ENCODE measurements at places on chromosomes 7 and 10.

DNA sequence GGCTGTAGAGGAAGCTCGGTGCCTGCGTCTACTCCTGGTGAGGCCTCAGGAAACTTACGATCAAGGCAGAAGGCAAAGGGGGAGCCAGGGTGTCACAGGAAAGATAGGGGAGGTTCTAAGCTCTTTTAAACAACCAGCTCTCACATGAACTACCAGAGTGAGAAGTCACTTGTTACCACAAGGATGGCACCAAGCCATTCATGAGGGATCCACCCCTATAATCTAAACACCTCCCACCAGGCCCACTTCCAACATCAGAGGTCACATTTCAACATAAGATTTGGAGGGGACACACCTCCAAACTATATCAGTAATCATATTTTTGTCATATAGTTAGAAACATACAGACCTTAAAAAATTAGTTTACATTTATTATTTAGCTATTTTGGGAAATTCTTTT lies 9.4 kb downstream of the NOC3L start:
- DNase-seq = no peak

- no peak for DNase-seq
Observed at GRCh38 chr10:7542189-7542914, 124.4 kb downstream of the ITIH5 start.

- no peak for DNase-seq
Observed at GRCh38 chr7:155466814-155467733, 9.1 kb downstream of the EN2 start.

GRCh38 chr7:30977222-30977621 lies 13.5 kb downstream of the GHRHR start:
- DNase-seq = no peak

DNA sequence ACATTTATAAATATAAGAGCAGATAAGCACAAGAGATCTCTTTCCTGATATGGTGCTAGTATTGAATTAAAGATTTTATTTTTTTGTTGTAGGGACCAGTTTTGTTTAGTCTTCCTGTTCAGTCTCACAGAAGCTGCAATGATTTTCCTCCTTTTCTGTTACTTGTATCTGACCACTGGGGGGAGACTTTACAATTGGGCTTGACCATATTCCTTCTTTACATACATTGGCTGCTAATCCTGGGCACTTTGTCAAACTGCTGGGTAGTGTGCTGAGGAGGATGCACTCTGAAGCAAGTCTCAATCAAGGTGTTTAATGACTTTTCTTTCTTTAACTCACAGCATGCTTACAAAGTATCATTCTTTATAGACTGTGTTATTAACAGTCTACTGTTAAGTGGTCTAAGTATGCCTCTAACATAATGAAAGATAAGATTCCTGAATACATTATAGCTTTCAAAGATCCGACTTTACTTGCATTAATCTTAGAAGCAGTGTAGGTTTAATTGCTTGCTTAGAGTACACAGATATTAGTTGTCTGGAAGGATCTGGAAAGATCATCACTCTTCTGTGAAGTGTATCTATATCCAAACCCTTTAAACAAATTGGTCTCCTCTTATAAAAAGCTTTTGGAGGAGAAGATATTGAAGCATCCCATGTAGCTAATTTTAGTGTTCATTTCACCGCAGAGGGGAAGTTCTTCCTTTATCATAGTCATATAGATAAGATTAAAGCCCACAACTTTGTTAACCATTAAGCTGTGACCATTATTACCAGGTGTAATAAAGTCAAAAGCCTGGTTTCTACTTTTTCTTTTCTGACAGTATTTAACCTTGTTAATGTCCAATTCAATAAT lies 3.1 kb downstream of the PALS2 start:
- no peak for DNase-seq

DNA sequence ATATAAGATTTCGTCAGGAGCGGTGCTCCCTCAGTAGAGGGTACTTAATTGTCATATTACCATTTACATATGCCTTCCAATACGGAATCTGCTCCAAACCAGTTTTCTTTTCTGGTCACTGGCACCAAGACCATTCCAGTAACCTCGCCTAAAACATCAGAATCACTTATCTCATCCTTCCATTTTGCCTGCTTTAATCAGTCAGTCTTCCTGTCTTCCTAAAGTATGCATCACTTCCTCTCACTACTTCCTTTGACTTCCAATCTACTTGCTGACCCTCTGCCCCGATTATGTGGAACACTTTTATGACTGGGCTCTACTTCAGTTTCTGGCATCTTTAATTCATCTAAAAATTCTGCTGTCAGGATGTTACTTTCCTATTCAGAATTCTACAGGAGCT lies 33.5 kb downstream of the CUL2 start:
- no peak for DNase-seq

GRCh38 chr10:129233351-129234148 lies 233.5 kb upstream of the MGMT start:
- no peak for DNase-seq

DNA sequence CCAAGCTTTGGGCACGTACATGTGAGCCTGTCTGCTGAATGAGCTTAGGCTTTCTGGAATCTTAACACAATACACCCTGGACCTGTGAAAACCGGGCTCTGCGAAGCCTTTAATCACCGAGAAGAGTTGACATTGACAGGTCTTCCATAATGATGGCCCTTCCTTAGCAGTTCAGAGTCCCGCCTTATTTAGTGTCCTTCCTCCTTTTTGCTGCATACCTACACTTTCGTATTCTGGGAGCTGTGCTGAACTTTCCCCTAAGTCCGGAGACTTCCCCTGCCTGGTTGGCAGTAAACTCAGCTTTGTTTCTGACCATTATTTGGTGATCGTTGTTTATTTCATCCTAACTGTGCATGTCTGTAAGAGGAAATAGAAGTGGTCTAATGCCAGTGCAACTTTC lies 212.0 kb downstream of the CAMK1D start:
- DNase-seq = no peak

DNA sequence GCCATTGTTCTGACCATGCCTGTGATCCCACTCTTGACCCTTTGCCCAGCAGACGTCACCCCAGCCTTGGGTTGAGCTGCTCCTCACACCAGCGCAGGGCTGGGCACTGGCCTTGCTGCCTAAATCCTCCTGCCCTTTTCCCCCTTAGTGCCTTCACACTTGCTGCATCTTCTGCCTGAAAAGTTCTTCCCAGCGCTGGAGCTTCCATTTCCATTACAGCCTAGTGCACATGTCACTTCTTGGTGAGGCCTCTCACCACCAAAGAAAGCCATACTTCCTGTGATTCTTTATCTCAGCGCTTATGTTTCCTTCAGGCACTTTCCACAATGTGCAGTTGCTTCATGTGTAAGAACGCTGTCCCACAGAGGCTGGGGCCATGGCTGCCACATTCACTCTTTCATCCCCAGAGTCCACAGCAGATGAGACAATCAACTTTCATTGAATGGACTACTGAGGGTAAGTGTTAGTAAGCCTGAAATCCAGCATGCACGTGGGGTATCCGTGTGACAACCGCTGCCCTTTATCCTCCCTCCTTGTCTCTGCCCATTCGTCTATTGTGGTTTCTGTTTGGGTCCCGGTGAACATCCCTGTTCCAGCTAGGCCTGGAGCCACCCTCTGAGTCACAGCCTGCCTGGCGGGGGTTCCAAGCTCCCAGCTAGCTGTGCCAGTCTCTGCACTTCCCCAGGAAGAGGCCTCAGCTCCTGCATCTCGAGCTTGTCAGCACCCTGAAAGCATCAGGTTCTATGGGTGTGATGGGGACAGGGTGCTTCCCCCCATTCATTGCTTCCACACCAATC lies 37.3 kb downstream of the ADRA2A start:
- no peak for DNase-seq

GRCh38 chr10:99233689-99234037 lies 2.0 kb downstream of the HPSE2 start:
- DNase-seq = no peak

DNA sequence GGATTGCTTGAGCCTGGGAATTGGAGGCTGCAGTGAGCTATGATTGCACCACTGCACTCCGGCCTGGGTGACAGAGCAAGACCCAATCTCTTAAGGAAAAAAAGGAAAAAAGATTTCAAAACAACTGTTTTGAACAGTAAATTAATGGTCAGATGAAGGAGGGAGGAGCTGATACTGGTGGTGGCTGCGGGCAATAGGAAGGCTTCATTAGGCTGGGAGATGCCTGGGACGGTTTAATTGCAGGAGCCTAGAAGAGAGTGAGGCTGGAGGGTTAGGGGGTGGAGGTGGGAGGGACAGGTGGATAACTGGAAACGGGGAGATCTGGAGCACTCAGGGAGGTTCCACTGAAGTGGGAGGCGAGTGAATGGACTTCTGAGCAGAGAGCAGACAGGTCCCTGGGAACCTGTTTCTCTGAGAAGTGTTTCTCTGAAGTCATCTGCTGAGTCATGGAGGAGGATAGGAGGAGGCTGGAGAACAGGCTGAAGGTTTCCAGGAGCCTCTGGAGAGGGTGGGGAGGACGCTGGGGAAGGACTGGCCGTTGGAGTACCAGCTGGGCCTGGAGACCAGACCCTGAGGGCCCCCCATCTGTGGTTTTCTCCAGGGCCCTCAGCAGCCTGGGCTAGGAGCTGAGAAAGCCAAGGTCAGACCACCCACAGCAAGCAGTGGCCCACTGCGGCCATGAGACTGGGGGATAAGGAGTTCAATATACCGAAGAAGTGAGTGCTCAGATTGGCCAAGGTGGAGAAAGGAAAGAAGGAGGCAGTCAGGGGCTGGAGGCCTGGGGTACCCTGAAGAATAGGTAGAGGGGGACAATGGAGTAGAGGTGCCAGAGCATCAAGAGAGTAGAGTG lies 14.4 kb upstream of the YWHAG start:
- no peak for DNase-seq

DNA sequence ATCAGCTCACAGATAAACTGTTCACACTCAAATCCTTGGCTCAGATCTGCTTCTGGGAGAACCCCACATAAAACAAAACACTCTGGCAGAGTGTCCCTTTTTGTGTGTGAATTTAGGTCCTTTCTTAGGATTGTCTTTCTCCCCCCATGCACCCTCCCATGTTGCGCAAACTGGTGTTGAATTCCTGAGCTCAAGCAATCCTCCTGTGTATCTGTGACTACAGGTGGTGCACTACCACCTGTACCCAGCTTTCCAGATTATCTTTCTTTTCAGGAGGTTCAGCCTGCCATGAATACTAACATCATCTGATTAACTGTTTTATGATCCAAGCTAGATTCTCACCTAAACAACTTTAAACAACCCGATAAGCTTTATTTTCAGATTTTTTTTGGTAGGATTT lies 177.6 kb upstream of the CSTF2T start:
- DNase-seq = no peak

DNA sequence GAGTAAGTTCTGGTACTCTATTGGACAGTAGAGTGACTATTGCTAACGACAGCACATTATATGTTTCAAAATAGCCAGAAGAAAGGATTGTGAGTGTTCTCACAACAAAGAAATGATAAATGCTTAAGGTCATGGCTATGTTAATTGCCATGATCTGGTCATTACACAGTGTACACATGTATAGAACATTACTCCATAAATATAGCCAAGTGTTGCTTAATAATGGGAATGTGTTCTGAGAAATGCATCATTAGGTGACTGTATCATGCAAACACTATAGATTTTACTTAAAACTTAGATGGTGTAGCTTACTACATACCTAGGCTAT lies 19.6 kb downstream of the EPC1 start:
- no peak for DNase-seq

DNA sequence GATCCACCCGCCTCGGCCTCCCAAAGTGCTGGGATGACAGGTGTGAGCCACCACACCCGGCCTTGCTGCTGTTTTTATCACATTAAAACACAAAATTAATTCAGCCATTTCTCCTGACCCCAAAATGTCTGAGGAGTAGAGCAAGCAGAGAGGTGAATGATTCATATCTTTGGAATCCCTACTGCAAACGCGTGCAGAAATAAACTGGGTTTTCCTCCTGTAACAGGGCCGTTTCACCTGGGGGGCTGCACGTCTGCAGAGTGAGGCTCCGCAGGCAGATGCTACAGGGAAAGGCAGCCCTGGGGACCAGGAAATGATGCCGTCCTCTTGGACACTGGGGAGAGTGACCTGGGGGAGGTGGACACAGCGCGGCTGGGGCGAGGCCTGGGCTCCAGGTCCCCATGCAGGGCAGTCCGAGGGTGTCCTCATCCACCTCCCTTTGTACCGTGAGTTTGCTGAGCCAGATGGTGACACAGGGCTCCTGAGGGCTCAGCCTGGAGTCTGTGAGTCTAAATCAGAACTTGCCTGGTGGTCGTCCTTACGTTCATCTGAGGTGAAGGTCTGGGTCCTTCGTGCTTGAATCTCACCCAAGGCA lies 41.9 kb downstream of the PDGFA start:
- DNase-seq = no peak

DNA sequence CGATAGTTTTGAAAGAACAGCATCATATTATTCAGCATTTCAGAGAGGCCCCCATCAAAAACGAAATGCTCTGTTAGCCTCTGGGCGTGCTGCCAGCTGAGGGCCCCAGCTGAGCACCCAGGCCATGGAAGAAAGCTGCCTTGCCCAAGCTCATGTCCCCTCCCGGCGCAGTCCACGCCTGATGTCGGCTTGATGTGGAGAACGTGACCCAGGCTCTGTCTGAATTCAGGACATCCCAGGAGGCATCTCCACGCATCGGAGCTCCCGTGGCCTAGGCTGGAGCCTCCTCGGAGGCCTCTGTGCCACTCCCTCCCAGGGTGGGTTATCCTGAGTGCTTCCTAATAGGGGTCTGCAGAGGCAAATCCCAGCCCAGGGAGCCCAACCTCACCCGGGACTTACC lies 218.3 kb upstream of the AKR1E2 start:
- DNase-seq = no peak

DNA sequence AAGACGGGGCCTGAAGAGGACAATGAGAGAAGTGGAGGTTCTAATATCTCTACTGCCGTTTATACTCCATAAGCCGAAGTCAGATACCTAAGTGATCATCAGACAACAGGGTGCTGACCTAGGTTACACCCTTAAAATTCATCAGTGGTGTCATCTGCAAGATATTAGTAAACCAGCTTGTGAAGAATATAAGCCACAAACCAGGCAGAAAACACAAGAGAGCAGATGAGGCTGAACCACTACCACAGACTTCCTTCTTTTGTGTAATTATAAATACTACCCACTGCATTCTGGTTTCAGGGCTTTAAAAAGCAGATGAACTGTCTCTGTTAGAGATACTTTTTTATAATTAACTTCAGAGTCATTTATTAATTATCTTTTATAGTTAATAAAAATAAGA lies 69.0 kb upstream of the LRRC17 start:
- DNase-seq = no peak

DNA sequence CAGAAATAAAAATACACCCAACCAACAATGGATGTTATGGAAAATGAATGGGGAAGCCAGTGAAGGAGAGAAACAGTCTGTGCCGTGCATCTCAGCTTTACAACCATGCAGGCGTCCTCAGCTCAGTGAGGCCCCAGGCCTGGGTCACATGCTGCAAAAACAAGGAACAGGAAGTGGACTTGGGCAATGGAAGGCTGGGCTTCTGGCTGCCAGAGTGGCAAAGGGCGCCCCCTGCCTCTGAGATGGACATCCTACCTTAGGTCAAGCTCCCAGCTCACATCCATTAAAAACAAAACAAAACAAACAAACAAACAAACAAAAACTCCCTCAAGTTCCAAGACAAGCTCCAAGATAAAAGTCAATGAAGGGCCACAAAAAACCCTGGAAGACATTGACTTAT lies 54.7 kb upstream of the AFAP1L2 start:
- DNase-seq = no peak

GRCh38 chr10:128150045-128150493 lies 23.8 kb upstream of the MKI67 start:
- peak; percentile 44 for DNase-seq

Data from stimulated activated CD8-positive, alpha-beta memory T cell treated with anti-CD3 and anti-CD28 coated beads, Interleukin-15, amount 100 ng/mL, for 1 hour (primary cell).